ENCODE measurements at places on chromosomes 12 and 14. TPM values are rescaled to one million over a fixed set of nuclear protein-coding genes. Genes with fewer than 3 reads are reported as not detected.

The CD27 gene
- 2.6 TPM for total RNA-seq

The FOXG1 gene
- not detected for total RNA-seq

DNA sequence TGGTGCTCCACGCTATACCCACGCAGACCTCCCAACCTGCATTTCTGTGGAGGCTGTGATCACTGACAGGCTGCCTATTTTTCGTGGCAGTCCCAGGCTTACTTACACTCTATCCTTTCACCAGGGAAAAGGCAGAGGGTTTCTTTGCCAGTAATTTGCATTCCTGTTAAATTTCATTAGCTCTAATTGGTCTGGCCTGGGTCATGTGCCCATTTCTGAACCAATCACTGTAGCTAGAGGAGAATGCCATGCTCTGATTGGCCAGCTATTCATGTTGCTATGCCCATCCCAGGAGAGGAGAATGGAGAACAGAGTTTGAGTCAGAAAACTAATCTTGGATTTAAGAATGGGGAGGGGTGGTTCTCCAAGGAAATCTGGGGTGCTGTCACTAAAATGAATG is 43.2 kb upstream of the TUNAR start:
- no peak for DNase-seq

DNA sequence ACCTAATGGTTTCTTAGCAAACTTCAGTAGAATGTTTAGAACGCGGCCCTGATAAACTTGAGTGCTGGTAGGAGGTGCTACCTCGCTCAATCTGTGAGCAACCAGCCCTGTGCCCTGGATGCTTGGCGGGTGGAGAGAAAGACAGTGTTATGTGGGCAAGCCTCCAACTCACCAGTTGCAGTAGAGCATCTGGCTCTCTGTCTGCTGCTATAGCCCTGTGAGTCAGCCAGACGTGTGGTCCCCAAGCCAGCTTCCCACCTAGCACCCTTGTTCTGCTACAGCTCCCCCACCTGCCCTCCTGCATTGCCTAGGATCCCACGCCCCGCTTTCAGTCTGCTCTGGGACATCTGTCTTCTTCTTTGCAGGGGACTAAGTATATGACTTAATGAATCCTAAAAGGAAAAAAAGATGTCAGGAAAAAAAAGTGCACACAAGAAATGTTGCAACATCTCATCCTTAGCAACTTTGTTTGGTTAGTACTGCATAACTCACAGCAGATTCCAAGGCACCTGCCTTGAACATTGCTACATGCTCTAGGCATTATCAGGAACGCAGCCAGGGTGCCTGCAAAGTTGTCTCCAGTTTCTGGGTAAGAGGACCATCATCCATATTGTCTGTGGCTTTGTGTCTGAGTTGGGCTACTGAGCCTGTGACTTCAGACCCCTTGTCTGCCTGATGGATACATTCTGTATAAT is 13.6 kb downstream of the SNRNP35 start:
- DNase-seq, result no peak

GRCh38 chr14:69615496-69616407 is 4.4 kb downstream of the SUSD6 start:
- DNase-seq, result peak; percentile 72

DNA sequence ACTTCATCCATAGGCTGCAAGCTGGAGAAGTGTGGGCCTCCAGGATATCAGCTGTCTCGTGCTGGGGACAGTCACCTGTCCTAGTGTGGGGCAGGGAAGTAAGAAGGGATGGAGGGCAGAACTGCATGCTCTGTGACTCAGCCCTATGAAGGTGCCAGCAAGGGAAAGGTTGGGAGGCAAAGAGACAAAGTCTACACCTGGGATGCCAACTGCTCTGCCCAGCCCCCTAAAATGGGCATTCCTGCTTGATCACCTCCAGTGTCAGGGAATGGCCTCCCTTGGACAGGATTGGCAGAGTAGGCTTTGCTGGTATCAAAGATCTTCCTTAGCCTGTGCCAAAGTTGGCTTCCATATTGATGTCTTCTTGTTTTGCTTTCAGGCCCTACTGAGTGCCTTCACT is 335.0 kb downstream of the BCL11B start:
- DNase-seq, result no peak

DNA sequence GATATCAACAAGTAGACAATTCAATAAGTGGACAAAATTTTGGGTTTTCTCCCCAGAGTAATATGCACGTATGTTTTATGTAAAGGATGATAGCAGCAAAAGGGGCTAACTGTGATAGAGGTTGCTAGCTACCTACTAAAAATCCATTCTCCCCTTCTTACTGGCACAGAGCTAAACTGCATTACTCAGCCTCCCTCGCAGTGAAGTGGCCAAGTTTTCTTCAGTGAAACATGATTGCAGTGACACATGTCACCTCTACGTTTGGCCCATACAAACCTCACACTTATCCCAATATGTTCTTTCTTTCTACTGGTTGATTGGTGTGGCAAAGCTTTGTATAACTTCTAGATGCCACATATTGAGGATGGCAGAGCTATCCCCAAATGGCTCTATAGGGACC is 34.3 kb downstream of the GPR65 start:
- DNase-seq, result no peak

The ENDOU gene
- total RNA-seq, result 0.89 TPM

The ITGB7 gene
- 15.8 TPM for total RNA-seq

DNA sequence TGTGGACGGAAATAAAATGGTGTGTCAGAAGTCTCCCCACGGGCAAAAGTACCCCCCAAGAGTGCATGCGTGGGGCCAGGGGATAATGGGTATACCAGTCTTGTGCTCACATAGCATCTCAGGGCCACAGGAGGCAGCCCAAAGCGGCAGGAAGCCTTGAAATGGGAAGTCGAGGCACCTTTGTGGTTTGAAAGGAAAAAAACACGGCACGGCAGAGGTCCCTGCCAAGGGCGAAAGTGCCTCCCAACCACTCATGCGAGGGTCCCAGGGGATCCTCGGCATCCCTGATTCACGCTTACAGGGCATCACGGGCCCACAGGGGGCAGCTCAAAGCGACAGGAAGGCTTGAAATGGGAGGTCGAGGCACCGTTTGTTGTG is 583.2 kb downstream of the ALG10 start:
- DNase-seq, result no peak

The TTC6 gene
- total RNA-seq, result 21.3 TPM

- DNase-seq, result no peak
These were observed 114.0 kb downstream of the ALX1 start for GRCh38 chr12:85394065-85394464.

The PPP1R13B gene
- total RNA-seq, result 94.4 TPM

Measured in ureter (tissue), 1 donor.